NCI-H510A treated with DMSO at 0.1 percent for 48 hours (cell line): ENCODE measurements at places on chromosomes 7 and 10.

GRCh38 chr7:51680594-51681399 lies 364.2 kb upstream of the COBL start:
- DNase-seq: no peak

DNA sequence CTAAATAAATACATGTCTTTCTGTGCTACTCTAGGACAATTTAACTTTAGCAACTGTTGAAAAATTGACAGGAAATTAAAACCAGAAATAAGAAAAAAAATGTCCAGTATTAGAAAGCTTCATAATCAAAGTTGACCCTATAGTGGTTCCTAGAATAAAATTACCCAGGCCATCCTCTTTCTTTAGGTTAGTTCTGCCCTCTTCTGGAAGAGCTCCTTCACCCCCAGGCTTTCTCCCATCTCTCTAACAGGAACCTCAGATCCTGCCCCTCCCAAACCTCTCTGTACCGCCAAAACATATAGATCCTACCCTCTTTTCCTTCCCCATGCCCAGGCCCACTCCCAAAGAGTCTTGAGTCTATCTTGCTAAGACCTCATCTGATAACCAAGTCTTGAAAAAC lies 159.4 kb upstream of the CDK1 start:
- no peak for DNase-seq

- no peak for DNase-seq
These were observed 115.5 kb upstream of the STK17A start for GRCh38 chr7:43467406-43467805.

DNA sequence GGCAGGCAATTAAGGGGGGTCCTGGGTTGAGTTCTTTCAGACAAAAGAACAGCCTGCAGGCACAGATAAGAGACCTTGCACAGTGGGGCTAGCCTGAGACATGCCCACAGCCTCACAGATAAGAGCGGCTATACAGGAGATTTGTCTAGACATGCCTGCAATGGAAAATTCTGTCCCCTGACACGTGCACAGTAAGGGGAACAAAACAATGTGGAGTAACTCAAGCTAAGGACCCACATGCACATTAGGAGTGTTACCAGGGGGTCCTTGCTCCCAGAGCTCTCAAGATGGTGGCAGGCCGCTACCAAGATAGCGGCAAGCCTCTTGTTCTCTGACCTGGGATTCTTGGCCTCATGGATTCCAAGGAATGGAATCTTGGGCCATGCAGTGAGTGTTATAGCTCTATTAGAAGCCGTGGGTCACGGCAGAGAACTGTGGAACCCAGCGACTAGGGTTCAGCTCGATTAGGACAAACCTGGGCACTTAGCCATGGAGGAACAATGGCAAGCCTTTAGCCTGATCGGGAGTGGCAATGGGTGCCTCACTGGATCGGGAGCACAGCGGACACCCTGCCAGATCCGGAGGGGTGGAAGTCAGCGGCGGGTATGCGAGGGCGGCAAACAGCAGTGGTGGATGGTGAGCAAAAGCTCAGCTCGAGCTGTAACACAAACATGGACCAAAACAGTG lies 196.9 kb downstream of the CCSER2 start:
- DNase-seq: no peak

- no peak for DNase-seq
These were observed 129.9 kb upstream of the LYZL2 start for GRCh38 chr10:30759423-30759822.

GRCh38 chr10:92830478-92831389 lies 17.6 kb upstream of the EXOC6 start:
- no peak for DNase-seq

- DNase-seq: no peak
These were observed 5.2 kb upstream of the FAM180A start for GRCh38 chr7:135753616-135754413.
